Hematopoietic multipotent progenitor cell treated with erythropoietin and hydrocortisone succinate and interleukin-3 and kit ligand, for 8 days (in vitro differentiated cells): ENCODE measurements at places on chromosomes 12 and 14.
A peak's percentile ranks its signal among the peaks of the same experiment; 100 is the strongest.

GRCh38 chr14:99183716-99184115, 88.3 kb downstream of the BCL11B start:
- DNase-seq, result no peak

GRCh38 chr12:131054345-131055092, 100.8 kb downstream of the ADGRD1 start:
- no peak for DNase-seq

GRCh38 chr12:121964813-121965643, 46.6 kb downstream of the CFAP251 start:
- DNase-seq, result no peak

- DNase-seq, result no peak
Observed at GRCh38 chr12:96570579-96570978, 81.2 kb downstream of the CFAP54 start.

GRCh38 chr12:104615048-104615561, 158.4 kb downstream of the CHST11 start:
- no peak for DNase-seq

DNA sequence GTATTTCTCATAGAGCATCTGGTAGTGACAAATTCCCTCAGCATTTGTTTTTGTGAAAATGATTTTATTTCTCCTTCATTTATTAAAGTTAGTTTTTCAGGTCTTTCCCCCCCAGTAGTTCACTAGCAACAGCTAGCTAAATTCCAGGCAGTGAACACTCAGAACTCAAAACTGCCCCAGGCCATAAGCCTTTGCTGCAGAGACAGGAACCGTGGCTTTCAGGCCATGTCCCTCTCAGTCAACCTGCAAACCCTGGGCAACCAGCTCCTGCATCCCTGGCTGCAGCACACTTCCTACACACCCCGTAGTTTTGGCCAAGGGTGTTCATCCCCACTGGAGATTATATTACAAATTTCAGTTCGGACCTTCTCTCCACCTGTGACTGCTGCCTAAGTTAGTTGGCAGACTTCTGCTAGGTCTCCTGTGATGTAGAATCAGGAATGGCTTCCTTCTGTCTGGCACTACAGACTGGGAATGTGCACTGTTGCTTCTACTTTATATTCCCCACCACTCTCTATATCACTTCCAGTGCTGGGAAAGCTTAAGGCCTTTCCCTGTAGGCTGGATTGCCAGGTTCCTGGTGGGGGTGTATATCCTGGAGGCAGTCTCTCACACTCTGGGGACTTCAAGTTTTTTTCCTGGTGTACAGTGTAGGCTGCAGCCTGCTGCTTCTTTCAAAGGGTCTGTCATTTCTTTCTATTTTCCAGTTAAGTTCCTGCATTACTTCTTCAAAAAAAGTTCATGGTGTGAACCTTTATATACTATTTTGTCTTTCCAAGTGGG, 924.4 kb upstream of the LRFN5 start:
- no peak for DNase-seq

DNA sequence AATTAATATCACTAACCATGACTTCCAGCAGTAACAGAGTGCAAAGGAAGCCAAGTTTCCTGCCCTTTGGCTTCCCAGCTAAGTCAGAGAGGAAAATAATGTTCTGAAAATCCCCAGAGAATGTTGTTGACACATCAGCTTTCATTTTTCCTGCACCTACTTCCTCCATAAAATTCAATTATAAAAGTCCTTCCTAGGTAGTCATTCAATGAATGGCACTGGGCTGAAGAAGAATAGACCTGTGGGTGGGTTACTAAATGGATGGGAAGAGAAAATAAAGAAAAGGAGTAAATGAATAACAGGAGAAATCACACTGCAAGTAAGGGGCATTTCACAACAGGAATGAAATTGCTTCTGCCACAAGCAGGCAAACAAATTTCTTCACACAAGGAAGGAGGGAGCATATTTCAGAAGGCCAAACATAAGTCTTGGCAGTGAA, 73.2 kb upstream of the MDM1 start:
- DNase-seq, result no peak

- no peak for DNase-seq
Observed at GRCh38 chr14:22489244-22489545, 99.8 kb downstream of the DAD1 start.

DNA sequence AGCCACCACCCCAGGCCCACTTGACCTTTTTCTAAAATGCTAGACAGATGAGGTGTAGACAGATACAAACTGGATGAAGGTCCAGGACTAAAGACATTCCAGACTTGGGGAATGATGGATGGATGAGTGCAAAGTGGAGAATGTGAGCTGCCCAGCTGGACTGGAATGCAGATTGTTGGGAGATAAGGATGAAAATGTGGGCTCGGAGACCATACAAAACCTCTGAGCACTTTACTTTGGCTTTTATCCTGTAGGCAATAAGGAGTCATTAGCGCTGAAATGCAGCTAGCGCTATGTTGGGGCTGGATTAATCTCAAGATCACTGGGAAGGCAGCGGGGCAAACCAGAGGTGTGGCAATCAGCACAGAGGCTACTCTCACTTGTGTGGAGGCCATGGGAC, 64.7 kb upstream of the GNPNAT1 start:
- DNase-seq, result no peak

DNA sequence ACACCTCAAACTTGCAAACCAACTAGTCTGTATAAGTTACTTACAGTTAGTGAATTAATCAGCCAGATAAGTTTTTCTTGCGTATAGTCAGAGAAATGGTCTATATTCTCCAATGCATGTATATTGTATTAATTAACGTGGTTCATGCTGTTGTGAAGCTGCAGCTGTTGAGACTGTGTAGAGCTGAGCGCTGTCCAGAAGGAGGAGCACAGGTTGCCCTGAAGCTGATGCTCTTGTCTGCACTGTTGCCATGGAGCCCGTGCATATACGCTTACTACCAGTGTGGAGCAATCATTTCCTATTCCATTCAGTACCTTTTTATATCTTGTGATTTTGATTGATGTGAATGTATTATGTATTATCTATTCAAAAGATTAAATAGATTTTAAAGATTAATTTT, 74.3 kb upstream of the ARID2 start:
- peak; percentile 22 for DNase-seq

GRCh38 chr12:49259452-49259851, 5.4 kb upstream of the TUBA1C start:
- DNase-seq, result no peak

GRCh38 chr12:108896336-108896735, 16.4 kb downstream of the DAO start:
- DNase-seq, result no peak

DNA sequence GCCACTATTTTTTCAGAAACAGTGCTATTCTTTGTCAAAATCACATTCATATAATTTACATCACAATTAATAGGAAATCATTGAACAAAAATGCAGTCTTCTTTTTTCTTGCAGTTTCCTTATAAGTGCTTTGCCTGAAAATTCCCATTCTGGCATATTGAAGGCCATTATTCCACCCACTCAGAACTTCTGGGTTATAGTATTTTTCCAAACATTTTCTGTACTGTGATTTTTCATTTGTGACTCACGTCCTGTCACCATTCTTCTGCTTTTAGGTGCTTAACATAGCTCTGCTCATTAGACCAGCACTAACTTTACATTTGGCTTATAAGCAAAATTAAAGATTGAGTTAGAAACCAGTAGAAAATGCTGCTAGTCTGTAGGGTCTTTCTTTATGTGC, 241.0 kb upstream of the NPAS3 start:
- DNase-seq, result no peak

GRCh38 chr12:1870998-1871917, 47.2 kb downstream of the CACNA2D4 start:
- no peak for DNase-seq

GRCh38 chr12:115752913-115753726, 524.4 kb downstream of the MED13L start:
- peak; percentile 43 for DNase-seq

- DNase-seq, result no peak
Observed at GRCh38 chr14:50932156-50932555, 12.1 kb downstream of the PYGL start.

GRCh38 chr14:104664588-104664987, 24.8 kb upstream of the INF2 start:
- DNase-seq, result no peak

GRCh38 chr12:80175307-80175930, 76.1 kb downstream of the OTOGL start:
- DNase-seq, result no peak

DNA sequence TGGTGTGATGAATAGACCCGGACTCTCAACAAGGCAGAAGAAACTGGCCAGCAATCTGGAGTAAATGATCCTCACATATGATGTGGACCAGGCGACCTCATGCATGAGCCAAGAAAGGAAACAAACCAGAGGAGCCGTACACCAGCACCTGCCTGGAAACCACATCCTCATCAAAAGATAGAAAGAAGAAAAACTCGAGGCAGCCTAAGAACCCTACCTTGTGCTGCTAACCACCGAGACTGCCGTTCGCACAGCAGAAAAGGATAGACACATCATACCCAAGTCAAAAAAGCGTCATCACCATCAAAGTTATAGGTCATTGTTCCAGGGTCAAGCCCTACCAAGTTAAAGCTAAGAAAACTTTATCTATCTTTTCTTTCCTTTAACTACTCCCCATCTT, 66.7 kb downstream of the RESF1 start:
- DNase-seq, result no peak

DNA sequence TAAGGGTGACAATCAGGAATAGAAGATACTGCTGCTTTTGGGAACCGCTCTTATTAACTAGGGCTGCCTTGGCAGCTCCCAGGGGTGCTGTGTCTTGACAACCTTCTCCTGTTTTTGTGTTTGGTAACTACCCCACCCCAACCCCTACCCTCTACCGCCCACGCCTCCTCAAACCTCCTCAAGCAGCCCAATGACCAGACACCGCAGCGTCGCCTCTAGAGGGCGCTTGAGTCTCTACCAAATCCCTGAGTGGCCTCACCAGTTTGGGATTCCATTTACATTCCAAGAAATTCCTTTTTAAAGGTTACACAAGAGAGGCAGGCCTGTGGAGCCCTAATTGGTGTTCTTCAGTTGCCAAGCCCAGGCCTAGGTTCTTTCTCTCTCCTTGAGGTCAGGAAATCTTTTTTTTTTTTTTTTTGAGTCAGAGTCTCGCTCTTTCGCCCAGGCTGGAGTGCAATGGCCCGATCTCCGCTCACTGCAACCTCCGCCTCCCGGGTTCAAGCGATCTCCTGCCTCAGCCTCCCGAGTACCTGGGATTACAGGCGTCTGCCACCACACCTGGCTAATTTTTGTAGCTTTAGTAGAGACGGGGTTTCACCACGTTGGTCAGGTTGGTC, 72.4 kb upstream of the USP44 start:
- DNase-seq, result peak; percentile 61

DNA sequence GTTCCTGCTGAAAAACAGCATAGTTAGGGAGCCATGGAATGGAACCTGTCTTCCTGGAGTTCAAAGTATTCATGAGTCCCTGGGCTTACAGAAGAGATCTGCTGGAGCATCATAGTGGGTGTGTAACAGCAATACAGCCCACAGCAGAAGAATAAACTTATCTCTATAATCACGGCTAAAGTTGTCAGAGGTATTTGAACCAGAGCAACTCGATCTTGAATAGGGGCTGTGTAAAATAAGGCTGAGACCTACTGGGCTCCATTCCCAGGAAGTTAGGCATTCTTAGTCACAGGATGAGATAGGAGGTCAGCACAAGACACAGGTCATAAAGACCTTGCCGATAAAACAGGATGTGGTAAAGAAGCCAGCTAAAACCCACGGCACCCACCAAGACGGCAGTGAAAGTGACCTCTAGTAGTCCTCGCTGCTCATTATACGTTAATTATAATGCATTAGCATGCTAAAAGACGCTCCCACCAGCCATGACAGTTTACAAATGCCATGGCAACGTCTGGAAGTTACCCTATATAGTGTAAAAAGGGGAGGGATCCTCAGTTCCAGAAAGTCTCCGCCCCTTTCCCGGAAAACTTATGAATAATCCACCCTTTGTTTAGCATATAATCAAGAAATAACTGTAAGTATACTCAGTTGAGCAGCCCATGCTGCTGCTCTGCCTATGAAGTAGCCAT, 223.4 kb downstream of the PCNX1 start:
- DNase-seq, result peak; percentile 36

DNA sequence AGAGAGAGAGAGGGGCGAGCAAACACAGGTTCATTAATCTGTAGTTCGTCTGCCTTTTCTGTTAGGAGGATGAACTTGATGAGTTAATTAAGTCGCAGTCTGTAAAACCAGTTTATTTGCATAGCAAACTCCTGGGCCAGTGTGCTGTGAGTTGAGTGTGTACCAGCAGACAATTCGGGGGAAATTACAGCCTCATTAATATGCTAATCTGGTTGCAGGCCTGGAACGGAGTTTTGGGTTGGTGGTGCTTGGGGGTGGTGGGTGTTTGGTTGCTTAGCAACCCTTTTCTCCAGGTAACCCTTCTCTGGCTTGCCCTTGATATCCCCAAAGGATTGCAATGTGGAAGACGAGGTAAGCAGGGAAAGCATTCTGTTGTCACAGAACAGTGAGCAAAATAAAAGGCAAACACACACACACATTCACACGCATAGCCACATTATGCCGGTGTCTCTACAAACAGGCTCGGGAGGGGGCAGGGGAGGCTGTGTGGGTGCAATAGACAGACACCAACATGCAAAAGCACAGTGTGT, 29.2 kb upstream of the LHX5 start:
- no peak for DNase-seq
